Cerebellar nuclear complex (tissue), 1 donor: ENCODE measurements at places on chromosomes 3 and 15.

DNA sequence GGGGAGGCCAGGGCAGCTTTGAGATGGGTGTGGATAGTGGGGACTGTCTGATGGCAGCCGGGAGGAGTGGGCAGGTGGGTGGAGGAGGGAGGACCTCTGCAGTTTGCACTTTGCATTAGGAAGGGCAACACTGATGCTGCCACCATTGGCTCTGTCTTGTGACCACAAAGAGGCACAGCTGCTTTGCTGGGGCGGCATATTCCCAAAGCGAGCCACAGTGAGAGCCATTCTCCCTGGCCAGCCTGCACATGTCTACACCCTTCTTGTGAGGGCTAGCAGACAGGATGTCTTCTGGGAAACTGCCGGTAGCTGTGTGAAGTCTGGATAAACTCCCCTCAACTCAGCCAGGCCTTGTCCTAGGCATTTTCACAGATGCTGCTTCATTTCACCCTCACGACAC, 38.3 kb downstream of the CCNB2 start:
- DNase-seq = no peak

- DNase-seq = no peak
These were observed 731.1 kb upstream of the SGO1 start for GRCh38 chr3:20916951-20917606.

DNA sequence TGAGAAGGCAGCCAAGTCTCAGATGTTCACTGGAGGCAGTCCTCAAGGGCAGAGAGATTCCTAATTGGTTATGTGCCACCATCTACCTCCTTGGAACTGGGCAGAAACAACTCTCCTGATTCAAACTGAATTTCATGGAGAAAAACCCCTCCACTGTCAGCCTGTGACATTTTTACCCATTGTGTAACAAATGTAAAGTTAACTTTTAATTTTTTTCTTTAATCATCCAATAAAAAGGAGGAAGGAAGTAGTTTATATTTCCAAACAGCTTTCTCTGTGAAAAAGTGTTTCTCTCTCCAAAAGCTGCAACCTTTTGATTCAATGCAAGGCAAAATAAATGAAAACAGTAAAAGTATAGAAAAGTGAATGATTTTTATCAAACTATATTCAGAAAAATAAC, 510 bp upstream of the COLQ start:
- DNase-seq = no peak

- DNase-seq = no peak
These were observed 13.7 kb downstream of the PPARG start for GRCh38 chr3:12302564-12302963.

- DNase-seq = no peak
These were observed 309.7 kb downstream of the SLC9A9 start for GRCh38 chr3:143538577-143538981.
